Tongue (tissue), 3 donors: ENCODE measurements at places on chromosomes 13 and 19.

DNA sequence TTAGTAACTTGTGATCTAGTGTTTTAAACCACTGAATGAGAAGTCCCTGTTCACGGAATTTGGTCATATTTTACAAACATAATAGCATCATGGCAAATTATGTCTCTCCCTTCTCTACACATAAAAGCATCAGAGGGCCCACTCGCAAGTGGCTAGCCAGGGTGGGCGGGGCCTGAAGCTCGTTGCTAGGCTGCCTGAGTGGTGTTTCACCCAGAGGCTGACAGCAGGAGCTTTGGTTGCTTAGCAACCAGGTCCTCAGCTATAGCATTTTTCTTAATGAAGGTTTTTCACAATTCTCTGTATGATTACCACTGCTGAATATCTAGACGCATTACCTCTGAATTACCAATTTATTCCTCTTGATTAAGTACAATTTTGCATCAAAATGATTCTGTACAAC, 126.5 kb downstream of the NALCN start:
- peak; percentile 63 for DNase-seq

DNA sequence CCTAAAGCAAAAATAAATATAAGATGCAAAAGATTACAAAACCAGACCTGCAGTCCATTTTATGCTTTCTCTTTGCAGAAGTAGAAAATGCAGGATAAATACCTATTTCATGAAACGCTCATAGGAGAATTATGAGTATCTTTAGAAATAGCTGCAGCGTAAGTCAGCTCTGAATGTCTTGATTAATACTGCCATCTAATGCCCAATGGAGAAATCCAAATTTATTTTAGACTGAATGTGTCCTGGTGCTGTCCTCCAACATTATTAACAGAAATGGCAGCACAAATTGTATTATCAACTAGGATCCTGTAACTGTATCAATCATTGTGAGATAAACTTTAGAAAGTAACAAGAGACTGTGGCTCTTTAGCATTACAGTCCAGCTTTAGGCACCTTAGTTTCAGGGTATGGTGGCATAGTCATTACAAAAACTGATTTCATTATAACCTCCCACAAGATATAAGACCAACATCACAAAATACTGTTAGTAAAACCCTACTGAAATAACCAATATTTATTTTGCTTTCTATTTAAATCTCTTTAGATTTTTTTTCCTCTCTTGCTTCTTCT, 162.1 kb upstream of the MIR17HG start:
- peak; percentile 68 for DNase-seq

DNA sequence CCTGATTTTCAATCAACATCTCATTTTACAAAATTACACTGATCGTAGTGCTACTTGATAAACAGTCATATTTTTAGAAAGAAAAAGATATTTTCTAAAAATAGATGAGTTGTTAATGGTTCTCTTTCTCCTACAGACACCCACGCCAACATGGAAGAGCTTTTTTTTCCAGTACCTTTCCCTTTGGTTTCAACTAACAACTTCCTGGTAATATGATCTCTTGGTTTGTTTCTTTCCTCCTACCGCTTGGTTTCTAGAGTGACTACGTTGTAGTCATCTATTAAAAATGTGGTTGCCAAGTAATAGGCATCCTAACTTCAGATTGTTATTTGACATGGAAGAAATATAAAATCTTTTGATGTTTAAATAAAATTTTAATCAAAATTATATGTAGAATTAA, 189.0 kb downstream of the LACC1 start:
- DNase-seq: no peak

GRCh38 chr19:51138549-51138979, 3.5 kb upstream of the SIGLEC7 start:
- DNase-seq: no peak

DNA sequence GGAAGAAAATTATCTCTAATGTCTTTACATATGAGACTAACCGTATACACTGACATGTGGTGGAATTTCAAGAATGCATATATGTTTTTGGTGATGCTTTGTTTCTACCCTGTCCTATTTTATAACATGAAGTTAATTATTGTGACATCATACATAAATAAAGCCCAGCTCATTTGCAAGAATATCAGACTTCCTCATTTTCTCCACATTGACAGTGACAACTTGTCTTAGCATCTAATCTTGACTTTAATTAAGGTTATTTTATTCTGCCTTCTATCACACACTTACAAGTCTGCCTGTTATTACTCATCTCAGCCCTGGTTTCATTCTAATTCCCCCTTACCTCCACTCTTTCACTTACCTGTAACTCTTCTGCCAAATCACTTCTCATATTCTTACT, 140.6 kb upstream of the STARD13 start:
- DNase-seq: no peak

DNA sequence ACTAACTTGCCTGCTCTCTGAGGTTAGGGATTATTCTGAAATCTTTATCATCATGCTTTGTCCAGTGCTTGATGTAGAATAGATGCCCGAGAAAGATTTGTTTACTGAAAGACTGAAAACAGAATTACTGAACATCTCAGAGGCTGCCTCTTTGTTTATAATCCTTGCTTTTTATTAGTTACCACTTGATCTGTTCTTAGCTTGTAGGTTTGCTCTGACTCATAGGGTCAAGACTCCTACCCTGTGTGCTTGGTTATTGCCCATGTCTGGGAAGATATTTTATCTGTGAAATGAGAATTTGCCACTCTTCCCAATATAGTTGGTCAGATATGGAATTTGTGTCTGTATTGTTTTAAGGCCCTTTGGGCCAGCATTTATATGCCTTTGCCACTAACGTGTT, 675.3 kb downstream of the DIAPH3 start:
- DNase-seq: no peak

DNA sequence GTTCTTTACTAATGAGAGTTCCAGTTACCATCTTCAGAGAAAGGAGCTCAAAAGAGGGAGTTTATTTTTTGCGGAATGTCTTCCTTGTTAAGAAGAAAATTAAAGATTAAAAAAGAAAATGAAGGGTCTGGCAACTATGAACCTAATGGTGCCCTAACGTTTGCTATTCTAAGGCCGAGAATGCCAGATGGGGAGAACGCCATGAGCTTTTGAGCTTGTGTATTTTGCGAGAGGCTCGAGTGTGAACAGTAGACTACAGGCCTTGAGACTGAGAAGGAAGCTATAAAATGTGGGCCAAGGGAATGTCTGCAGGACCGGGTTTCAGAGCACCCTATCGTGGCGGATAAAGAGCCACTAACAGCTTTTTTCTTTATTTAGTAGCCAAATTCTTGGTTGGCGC, 6.7 kb downstream of the FGF14 start:
- DNase-seq: no peak
